Stimulated activated CD4-positive, alpha-beta T cell treated with anti-CD3 and anti-CD28 coated beads, Interleukin-15, amount 100 ng/mL, for 48 hours (primary cell): ENCODE measurements at places on chromosomes 1 and 21.

DNA sequence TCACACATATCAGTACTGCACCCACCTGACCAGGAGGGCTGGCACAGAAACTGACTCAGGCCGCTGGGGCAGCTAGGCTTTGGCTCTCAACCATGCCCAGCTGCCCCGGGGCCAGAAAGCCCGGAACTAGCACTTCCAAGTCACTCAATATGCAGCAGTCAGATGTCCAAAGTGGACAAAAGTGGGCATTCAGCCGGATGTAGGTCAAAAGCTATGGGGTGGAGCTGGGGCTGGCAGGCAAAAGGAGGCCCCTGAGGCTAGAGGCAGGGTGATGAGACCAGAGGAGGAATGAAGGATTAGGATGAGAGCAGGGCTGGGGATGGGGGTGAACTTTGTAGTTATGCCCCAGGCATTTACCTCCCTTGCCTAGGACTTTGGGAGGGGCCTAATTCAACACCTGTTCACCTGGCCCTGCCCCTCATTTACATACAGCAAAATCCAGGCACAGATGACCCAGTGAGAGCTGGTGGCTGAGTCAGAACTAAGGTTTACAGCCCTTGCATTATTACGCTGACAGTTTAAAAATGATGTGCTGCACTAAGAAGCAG is 30.7 kb upstream of the EDN2 start:
- no peak for DNase-seq

- DNase-seq: no peak
These were observed 58.3 kb upstream of the TARBP1 start for GRCh38 chr1:234537236-234537635.

- no peak for DNase-seq
These were observed 244.6 kb downstream of the TOMM20 start for GRCh38 chr1:234884006-234884405.

DNA sequence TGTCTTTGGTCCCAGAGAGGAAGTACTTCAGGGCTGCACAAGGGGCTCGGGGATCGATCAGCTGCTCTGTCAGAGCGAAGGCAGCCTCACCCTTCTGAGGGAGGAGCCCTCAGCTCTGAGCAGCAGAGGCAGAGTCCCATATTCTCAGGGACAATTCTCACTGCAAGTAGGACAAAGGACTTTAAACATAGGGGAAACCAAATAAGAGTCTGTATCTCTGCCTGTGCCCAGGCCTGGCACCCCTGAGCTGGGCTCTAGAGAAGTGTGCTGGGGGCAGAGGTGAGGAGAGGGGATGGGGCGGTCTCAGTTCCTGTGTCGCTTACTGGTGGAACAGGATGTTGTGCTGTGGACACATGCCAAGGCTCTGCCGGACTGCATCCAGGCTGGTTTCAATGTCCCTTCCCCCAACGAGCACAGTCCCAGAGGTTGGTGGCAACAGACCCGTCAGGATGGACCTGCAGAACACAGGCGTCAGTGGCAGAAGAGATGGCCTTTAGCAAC is 76.6 kb downstream of the ABCA4 start:
- no peak for DNase-seq

GRCh38 chr1:45892068-45892785 is 88.8 kb downstream of the MAST2 start:
- DNase-seq: no peak

DNA sequence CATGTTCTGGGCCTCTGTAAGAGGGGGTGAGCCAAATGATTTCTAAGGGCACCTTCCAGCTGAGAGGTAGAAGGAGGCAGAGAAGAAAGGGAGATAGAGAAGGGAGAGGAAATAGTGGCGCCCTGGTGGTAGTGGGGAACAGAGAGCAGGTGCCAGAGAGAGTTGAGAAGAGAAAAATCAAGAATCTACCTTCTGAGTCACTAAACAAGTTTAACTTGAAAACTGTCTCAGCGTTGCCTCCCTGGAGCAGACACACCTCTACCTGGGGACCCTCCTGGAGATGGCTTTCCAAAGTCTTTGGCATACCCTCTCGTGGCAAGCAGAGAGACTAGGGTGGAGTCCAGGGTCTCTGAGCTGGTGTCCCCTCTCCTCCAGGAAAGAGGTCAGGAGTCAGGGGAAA is 1.1 kb upstream of the SLC45A3 start:
- no peak for DNase-seq

DNA sequence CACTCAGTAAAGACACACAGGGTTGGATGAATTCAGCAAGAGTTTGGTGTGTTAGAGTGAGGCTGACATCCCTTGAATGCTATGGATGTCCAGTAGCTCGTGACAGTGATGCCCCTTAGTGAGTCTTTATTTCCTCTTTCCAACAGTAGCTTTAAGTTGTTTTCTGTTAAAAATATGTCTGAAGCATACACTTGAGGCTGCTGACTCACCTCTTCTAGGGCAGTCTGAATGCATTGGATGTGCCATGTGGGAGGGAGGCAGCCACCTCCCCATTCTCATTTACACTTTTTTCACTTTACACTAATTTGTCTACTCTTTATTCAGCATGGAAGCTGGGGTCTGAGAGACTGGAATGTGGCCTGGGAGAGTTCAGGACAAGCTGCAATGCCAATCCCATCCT is 17.6 kb downstream of the NOS1AP start:
- no peak for DNase-seq

DNA sequence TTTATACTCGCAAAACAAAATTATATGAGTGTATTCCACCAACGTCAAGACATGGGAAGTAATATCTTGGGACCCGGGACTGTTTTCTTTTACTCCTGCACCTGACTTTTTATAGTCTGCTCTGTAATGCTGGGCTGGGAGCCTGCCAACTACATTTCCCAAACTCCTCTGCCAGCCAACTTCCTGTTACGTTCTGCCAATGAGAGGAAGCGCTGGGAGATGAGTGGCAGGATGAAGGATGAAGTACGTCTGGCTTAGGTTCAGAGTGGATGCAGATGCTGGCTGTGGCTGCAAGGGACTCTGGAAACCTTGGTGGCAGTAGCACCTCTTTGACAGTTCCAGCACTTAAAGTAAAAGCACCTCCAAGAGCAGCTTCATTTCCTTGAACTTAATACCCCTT is 59.6 kb downstream of the USP24 start:
- no peak for DNase-seq

GRCh38 chr1:109190189-109190588 is 23.5 kb upstream of the SARS1 start:
- no peak for DNase-seq

GRCh38 chr1:154992721-154993571 is 440 bp upstream of the LENEP start:
- no peak for DNase-seq

GRCh38 chr1:32972814-32973428 is 8.3 kb upstream of the RNF19B start:
- no peak for DNase-seq

DNA sequence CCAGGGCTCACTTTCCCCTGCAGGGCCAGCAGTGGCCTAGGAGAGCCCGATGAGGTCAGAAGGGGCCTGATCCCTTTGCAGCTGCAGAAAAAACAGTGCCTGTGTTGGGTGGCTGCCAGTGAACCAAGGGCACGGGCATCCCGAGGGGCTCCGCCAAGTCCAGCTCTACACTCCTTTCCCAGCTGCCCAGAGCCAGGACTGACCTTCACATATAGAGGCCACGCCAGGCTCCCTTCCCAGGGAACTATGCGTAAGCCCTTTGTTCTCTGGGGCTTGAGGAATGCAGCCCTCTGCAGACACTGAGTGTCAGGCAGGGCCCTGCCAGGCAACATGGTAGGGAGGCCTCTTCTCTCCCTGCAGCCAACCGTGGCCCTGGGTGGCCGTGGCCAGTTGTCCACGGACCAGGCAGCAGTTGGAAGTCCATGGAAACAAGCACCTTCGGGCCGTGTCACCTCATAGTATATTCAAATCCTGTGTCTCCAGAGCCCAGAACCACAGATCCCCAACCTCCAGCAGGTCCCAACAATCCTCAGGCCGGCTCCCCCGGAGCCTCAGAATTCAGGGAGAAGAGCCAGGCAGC is 194.0 kb downstream of the NPHP4 start:
- no peak for DNase-seq

GRCh38 chr1:210248341-210248740 is 15.7 kb downstream of the SERTAD4 start:
- no peak for DNase-seq

GRCh38 chr1:181664543-181664942 is 181.2 kb downstream of the CACNA1E start:
- no peak for DNase-seq

DNA sequence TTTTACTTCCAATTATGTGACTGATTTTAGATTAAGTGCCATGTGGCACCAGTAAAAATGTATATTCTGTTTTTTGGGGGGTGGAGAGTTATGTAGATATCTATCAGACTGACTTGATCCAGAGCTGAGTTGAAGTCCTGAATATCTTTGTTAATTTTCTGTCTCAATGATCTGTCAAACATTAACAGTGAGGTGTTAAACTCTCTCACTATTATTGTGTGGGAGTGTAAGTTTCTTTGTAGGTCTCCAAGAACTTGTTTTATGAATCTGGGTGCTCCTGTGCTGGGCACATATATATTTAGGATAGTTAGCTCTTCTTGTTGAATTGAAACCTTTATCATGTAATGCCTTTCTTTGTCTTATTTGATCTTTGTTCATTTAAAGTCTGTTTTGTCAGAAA is 276.5 kb upstream of the USP25 start:
- no peak for DNase-seq

DNA sequence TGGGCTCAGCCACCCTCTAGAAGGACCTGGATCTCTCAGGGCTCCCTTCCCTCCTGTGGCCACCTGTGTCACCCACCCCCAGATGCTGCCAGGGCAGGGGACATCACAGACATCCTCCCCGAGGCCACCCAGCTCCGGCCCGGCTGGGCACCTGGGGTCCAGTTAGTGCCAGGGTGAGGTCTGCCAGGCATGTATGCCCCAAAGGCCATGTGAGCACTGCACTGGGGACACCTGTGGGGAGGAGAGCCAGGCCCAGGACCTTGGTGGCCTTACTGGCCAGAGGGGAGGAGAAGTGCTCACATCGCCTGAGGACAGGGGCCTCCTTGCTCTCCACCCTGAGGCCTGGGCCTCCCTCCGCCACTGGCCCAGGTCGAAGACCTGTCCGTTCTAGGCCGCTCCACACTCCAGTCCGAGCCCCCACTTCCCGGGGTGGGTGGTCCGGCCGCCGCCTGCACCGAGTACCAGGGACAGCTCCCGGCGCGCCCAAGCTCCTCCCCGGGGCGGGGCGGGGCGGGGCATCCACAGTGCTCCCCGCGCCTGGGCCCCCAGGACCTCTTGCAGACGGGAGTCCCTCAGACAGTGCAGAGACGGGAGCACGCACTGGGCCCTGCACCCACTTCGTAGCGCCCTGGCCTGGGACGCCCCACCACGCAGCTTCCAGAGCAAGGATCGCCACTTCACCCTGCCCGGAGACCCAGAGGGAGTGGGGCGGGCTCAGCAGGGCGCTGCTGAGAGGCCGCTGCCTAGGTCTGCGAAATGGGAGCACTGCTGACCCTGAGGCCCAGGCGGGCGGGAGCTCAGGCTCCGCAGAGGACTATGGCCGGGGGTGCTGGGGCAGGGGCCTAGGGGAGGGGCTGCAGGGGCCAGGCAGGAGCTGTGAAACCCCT is 34.3 kb upstream of the CCDC27 start:
- no peak for DNase-seq

GRCh38 chr1:65069011-65069565 is 78.9 kb upstream of the AK4 start:
- DNase-seq: peak; percentile 44

DNA sequence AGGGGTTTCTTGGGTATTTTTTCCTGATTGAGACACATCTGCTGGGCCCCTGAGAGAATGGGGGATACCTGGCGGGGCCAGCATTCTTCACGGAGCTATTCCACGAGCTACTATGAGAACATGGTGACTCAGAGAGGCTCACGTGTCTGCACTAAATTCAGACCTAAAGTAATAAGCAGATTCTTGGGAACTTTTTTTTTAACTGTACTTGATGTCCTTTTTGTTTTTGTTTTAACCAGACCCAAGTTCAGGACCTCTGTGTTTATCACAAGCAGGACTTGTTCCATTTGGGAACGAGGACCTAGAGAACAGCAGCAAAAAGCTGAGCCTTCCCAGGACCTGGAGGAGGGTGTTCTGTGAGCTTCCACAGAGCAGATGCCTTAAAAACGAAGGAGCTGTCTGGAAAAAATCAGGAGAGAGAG is 44.0 kb downstream of the EVA1C start:
- no peak for DNase-seq

- no peak for DNase-seq
These were observed at the start of gene DVL1 for GRCh38 chr1:1349256-1350012. Gene DVL1 (minus strand): TSS chr1:1349418. CDS start chr1:1349065, 353 bp downstream.

- DNase-seq: no peak
These were observed 173.0 kb downstream of the ADGRL4 start for GRCh38 chr1:78833491-78833890.

DNA sequence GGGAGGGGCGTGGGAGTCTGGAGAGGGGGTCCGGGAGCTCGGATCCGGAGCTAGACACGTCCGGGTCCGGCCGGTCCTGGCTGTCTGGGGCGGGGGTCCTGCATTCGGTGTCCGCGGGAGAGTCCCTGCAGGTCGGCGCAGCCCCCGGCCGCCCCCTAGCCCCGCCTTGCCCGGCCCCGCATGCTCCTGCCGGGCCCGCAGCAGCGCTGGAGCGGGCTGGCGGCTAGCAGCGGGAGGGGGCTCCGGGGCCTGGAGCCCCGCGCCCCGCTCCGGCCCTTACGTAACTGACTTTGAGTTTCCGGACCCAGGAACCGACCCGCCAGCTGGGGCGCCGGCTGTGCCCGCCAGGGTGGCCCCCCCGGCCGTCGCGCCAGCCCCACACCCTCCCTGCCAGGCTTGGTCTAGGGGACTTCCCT is 26.9 kb upstream of the EPB41 start:
- DNase-seq: no peak

DNA sequence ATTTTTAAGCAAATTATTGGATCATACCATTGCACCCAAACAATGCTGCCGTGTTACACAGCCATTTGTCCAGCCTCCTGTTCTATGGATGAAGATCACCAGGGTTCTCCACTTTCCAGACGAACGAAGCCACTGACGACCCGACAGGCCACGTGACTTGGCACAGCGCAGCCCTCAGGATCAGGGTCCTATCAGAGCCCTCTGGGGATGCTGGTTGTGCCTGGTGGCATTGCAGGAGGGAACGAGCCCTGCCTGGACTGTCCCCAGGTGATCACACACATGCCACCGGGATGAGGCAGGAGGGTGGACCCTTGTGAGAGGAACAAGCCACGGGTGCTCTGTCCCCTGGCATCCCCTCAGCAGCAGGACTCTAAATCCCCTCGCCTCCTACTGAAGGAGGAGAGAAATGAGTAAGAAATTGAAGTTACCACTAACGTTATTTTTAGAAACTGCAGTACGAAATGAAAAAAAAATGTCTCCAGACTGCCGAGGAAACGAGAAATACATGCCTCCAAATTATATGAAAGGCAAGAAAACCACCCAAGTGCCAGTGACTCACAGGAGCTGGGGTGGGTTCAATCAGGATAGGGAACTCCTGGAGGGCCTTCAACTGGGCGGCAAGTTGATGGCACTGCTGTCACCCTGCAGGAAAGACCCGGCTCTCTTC is 58.7 kb upstream of the PDE9A start:
- no peak for DNase-seq

- peak; percentile 83 for DNase-seq
These were observed 28.3 kb downstream of the EIF2D start for GRCh38 chr1:206583707-206584648.

DNA sequence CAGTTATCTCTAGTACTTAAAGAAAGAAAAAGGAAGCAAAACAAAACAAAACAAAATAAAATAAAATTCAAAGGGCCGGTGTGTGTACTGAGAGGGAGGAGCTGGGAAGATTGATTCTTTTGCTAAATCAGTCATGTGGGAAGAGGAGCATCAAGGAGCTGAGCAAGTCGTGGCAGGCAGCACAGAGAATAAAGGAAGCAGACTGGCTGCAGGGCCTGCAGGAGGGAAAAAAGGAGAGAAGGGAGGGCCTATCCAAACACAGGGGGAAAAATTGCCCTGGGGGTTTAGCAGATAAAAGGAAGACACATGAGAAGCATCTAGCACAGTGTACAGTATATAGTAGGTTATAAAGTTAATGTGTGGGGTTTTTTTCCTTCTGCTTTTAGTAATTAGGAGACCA is 27.6 kb downstream of the AGO4 start:
- DNase-seq: no peak
